A549 treated with CpdA at 1 μM for 4 hours (cell line): ENCODE measurements at places on chromosomes 3 and 15. TPM values are rescaled to one million over a fixed set of nuclear protein-coding genes. Genes with fewer than 3 reads are reported as not detected.

Gene RASL12
- 0.09 to 0.16 TPM (median 0.11 TPM) in 4 of 5 replicates, not detected in the other for total RNA-seq

Gene USF3
- 2.5 to 3.5 TPM (median 2.6 TPM) in 5 replicates for total RNA-seq

Gene CLRN1
- not detected in 5 replicates for total RNA-seq

Gene C3orf85
- total RNA-seq: not detected in 5 replicates

Gene STAC
- 2.6 to 3.3 TPM (median 2.8 TPM) in 5 replicates for total RNA-seq

Gene FOXL2
- 3.3 to 4.9 TPM (median 4.5 TPM) in 5 replicates for total RNA-seq

Gene TMCO5A
- not detected in 5 replicates for total RNA-seq

Gene RHCG
- total RNA-seq: 35.4 to 44.9 TPM (median 36.0 TPM) in 5 replicates

Gene SERPINI2
- not detected in 5 replicates for total RNA-seq

Gene ZXDC
- 6.6 to 9.0 TPM (median 7.8 TPM) in 5 replicates for total RNA-seq

Gene RTP3
- not detected in 5 replicates for total RNA-seq

Gene MDFIC2
- not detected in 5 replicates for total RNA-seq

Gene PDZRN3
- not detected in 5 replicates for total RNA-seq

Gene SERINC4
- 0.05 to 0.12 TPM (median 0.08 TPM) in 4 of 5 replicates, not detected in the other for total RNA-seq

Gene ADAMTS9
- total RNA-seq: 0.49 to 0.90 TPM (median 0.70 TPM) in 5 replicates

Gene C2CD4A
- total RNA-seq: 0.02 to 0.05 TPM (median 0.04 TPM) in 4 of 5 replicates, not detected in the other

Gene ERC2
- total RNA-seq: 0.09 TPM in 1 of 5 replicates, not detected in the others

Gene MYLK
- total RNA-seq: 11.5 to 20.2 TPM (median 14.1 TPM) in 5 replicates

Gene SMCO1
- not detected in 5 replicates for total RNA-seq

Gene DAZL
- not detected in 5 replicates for total RNA-seq

Gene DLL4
- total RNA-seq: 0.62 to 0.68 TPM (median 0.65 TPM) in 5 replicates

Gene NCKIPSD
- total RNA-seq: 8.2 to 10.9 TPM (median 9.0 TPM) in 5 replicates
